ENCODE measurements at places on chromosomes 3 and 15. TPM values are rescaled to one million over a fixed set of nuclear protein-coding genes. Genes with fewer than 3 reads are reported as not detected.

The GOLGA6L9 gene
- 7.4 TPM for total RNA-seq

The NR2E3 gene
- total RNA-seq: not detected

The DCLK3 gene
- not detected for total RNA-seq

DNA sequence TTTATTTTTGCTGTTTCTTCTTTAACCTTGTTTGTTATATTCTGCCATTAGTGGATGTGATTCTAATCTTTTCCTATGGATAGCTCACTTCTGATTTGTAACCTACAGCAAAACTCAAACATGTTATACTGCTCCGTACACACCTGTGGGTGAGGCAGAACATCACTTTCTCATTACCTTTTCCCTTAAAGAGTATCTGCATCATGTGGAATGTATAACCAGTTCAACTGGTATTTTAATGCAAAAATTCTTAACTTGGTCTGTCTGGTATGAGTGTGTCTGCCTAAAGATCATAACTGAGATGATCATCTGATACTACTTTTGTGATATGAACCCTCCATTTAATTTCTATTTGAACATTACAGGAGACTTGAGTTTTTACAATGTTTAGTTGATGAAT, 13.0 kb upstream of the UPK1B start:
- peaks cover 21% of the 10 kb centered on the region for H3K36me3 ChIP-seq
- no peak overlapping the region for H3K4me3 ChIP-seq
- no peak overlapping the region for H3K27ac ChIP-seq
- H3K4me1 ChIP-seq: no peaks in the 10 kb centered on the region

GRCh38 chr3:27133060-27133459, 236.1 kb downstream of the NEK10 start:
- no peaks in the 10 kb centered on the region for H3K36me3 ChIP-seq
- peaks cover 1% of the 10 kb centered on the region for H3K27me3 ChIP-seq
- no peaks in the 10 kb centered on the region for H3K4me1 ChIP-seq
- no peak overlapping the region for H3K4me3 ChIP-seq
- H3K27ac ChIP-seq: no peak overlapping the region

- no peak overlapping the region for H3K4me3 ChIP-seq
- DNase-seq: no peak
- H3K4me1 ChIP-seq: no peaks in the 10 kb centered on the region
- H3K36me3 ChIP-seq: peaks cover 96% of the 10 kb centered on the region
These were observed 31.2 kb downstream of the SEC61A1 start for GRCh38 chr3:128083396-128083795.

DNA sequence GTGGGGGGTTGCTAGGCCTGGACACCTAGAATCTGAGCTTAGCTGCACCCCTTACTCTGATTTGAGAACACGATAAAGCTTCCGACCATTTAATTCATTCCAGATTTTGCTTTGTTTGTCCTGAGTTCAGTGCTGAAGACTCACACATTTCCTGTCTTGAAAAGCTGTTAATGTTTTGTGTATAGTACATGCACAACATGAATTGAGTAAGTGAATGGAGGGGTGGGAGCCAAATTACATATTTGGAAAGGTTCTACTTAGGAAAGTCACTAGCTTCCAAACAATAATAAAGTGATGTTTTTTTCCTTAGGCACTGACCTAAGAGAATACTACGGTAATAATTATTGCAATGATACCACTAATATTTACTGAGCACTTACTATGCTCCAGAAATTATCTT, 955.2 kb upstream of the NR2F2 start:
- no peak for DNase-seq
- H3K27ac ChIP-seq: no peak overlapping the region
- H3K36me3 ChIP-seq: no peaks in the 10 kb centered on the region
- H3K4me1 ChIP-seq: no peaks in the 10 kb centered on the region
- peaks cover 9% of the 10 kb centered on the region for H3K27me3 ChIP-seq

Data from naive thymus-derived CD8-positive, alpha-beta T cell (primary cell).